ENCODE measurements at places on chromosomes 5 and 9.

GRCh38 chr5:38468978-38469706 is 87.3 kb downstream of the LIFR start:
- no peak for DNase-seq

DNA sequence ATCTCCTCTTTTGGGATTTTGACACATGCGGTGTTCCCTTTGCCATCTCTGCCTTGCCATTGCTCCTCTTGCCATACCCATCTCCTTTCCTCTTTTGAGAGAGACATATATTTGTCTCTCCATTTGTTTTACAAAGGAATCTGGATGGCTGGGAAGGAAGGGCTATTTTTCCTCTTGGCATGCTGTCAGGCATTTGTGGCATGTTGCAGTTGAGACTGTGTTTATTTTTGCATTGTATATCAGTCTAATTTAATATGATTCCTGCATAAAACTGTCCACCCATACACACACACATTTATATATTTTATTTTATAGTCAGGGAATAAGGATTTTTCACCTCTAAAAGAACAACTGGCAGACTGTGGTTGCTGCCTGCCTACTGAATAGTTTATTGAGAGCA is 1105.8 kb upstream of the SEMA6A start:
- DNase-seq: no peak

- no peak for DNase-seq
Measured at GRCh38 chr5:177447611-177448243, 1.1 kb downstream of the PRR7 start.

GRCh38 chr9:78808048-78808447 is 511.1 kb downstream of the PSAT1 start:
- no peak for DNase-seq

DNA sequence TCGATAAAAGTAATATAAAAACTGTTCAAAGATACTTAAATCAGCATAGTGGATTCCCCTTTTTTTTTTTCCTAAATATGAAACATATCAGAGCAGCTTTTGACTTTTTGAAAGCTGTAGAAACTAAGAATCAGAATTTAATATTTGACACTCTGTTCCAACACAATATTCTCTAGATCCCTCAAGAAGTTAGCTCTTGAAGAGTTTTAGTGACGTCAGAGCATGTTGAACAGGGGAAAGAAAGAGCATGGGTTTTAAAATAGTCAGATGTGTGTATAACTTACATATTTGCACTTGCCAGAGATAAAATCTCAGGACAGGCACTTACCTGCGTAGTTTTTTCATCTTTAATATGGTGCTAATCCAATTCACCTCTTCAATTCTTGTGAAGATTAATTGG is 75.2 kb upstream of the FBXL7 start:
- DNase-seq: no peak

DNA sequence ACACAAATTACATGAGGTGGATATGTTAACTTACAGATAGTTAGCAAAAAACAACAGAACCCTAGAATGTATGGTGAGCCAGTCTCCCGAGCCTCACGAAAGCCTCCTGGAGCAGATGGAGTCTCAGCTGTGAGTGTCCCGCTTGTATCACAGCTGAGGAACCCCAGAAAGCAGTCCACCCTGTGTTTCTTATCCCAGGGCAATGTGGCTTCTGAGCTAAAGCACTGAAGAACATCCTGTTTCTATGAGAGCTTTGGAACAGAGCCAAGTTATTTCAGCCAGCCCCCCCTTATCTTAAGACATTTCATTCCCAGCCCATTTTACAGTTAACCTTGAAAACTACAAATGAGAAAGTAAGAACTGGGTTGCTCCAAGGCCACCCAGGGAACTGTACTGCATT is 1220.9 kb upstream of the CDH6 start:
- DNase-seq: peak; percentile 24

DNA sequence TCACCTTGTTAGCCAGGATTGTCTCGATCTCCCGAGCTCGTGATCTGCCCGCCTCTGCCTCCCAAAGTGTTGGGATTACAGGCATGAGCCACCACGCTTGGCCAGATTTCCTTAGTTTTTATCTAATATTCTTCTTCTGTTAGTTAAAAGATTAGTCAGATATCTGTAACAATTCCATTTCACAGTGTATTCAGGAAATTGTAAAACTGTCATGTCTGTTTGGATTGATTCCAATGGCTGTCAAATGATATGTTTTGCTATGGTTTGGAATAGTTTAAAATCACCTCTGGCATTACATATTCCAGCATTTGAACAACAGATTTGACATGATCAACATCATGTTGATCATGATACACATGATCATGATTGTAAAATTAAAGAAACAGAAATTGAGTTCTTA is 193.6 kb upstream of the DAB2 start:
- DNase-seq: no peak

DNA sequence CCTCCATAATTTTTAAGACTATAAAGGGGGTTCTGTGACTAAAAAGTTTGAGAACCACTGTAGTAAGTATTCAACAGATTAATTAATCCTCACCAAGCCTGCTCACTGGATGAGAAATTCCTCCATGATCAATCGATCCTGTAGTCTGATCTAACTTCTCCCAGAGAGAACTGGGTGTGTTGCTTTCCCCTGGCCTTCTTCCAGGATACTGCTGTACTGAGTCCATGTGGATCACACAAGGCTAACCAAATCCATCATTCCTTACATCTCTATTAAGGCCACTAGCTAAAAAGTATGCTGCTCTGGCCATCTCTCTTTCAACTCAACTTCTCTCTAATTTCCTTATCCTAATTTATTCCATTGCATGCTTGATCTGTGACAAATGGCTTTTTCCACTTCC is 280.2 kb upstream of the PCSK5 start:
- no peak for DNase-seq

DNA sequence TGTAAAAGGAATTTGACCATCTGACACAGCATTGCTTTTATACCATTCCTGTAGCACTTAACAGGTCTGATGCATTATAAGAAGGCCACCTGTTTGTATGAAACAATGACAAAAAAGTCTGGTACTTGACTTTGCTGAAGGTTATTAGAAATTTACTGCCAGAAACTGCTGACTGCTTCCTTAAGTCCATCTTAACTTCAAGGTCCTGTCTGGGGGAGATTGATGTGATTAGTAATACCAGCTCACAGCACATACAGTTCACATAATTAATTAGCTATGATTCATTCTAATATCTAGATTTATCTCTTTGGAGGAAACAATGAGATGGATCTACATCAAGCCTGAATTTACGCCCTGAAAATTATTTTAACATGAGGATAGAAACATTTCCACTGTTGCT is 49.6 kb upstream of the TEK start:
- DNase-seq: peak; percentile 24

DNA sequence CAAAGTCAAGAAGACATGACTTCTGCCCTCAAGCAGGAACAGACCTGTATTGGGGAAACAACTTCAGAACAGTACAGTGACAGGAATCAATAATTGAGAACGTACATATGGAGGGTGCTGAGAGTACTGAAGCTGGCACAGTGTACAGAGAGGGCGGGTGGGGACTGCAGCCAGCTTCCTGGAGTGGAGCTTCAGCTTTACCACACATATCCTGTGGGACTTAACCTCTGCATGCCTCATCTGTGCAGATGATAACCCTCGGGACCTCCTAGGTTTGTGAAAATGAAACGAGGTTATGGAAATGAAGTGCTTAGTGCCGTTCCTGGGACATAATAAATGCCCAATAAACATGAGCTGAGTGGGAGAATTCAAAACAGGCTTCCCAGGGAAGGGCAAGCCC is 22.1 kb upstream of the RARS1 start:
- DNase-seq: no peak

DNA sequence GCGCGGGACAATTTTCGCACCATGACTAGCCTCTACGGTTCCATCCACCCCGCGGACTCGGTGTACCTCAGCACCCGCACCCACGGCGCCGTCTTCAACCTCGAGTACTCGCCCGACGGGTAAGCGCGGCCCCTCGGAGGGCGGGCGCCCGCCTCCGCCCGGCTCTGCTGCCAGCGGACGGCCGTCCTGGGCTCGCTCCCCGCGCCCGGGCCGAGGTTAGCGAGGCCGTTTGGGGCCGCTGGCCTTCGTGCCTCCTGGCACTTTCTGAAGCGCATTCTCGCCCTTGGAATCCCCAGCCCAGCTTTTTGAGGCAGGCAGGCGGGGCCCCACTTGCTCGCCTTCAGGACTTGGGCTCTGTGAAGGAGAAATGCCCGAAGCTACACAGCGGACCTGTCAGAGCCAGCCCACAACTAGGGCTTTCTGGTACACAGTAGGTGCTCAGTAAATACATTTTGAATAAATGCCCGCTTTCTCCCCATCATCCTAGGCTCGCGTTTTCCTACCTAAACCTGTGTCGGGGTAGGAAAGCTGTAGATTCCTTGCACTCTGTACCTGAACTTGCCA is 772 bp downstream of the DCAF10 start:
- peak; percentile 42 for DNase-seq

All from OCI-M1 (cell line).